Immature natural killer cell (primary cell): ENCODE measurements at places on chromosomes 2 and 18.

DNA sequence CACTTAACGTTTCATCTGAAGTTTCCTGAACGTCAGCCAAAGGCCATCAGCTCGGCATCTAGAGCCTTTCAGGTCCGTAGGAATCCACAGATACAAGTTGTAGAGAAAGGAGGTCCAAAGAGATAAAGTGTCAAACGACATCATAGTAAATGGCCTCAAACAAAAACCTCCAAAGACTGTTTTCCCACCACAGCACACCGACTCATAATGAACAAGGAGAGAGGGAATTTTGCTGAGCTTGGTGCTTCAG lies 150.3 kb downstream of the PXDN start:
- DNase-seq = no peak

GRCh38 chr2:167386694-167387093 lies 498.4 kb downstream of the XIRP2 start:
- no peak for DNase-seq

GRCh38 chr2:216235462-216235861 lies 126.3 kb downstream of the XRCC5 start:
- no peak for DNase-seq

DNA sequence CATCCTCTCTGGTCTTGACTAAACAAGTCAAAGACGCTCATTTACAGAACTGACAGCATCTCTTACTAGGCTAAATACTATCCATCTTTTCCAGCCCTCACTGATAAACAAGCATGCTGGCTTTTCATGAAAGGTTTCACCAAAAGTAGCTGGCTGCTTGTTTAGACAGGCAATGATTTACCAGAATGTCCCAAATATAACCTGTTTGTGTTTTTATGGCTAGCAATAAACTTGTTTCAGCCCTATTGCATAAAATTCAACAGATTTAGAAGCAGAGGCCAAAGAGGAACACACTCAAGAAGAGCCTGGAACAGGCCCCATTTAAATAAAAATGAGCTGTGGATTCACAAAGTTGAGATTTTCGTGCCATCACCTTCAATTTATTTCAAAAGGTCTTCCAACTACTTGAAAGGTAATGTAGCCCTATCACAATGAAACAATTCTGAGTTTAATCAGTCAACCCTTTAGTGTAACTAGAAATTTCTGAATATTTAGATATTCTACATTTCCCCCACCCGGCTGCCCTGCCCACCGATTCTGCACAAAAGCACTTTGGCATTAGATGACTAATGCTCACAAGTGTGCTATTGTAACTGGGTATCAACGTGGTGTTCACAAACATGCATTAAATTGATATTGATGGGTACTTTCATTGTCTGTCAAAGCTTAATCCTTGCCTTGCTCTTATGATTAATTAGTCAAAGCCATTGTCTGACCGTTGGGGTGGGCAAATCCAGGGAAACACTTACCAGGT lies 54.0 kb downstream of the ST6GAL2 start:
- DNase-seq = no peak

DNA sequence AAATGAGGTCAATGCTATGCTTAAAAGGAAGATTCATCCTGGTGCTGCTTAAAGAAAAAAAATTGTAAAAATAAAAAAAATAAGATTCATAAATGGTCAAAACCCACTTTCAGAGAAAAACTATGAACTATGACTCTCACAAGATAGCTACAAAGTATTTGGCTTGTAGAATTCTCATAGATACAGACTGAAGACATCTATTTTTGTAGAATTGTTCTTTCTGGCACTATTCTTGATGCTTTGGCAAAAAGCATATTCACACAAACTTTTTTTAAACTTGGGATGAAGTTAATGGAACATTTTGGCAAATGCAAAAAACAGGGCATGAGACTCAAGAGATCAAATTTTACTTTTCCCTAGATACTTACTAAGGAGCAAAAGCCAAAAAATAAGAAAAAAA lies 12.5 kb upstream of the ANKRD29 start:
- no peak for DNase-seq

DNA sequence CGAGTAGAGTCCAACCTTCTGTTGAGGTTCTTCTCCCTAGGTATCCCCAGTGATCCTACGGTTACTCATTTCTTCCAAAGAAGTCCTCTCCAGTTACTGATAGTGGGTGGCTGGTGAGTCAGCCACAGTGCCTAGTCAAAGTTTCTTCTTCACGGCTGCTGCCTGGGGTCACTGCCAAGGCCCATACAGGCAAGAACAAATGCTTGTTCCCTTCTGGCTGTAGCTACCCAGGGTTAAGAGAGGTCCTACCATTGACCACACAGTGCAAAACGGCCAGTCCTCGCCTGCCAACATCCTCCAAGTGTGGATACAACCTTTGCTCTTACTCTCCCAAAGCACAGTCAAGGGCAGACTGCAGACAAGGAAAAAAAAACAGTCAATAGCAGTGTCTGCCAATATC lies 2.9 kb upstream of the PTPN4 start:
- DNase-seq = no peak

GRCh38 chr18:43876286-43876685 lies 599.0 kb upstream of the SYT4 start:
- no peak for DNase-seq

DNA sequence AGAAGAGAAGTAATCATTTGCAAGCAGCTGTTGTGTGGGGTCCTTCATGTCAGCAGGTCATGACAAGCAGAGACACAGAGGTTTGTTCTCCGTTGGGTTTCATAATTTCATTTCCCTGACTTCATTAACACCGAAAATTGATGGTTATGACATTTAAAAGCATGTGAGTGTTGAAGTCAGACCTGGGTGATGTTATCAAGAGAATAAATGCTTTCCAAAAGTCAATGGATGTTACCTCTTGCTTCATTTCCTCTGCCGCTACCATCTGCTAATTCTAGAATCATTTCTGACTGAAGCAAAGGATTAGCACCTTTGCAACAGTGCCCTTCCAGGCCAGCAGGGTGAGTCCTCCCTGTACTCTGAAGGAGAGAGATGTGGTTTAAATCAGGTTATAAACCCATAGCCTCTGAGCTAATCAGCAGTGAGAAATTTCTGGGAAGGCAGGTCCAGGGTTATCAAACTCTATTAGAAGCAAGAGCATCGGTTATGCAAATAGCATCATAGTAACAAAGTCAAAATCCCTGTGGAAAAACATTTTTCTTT lies 446.2 kb downstream of the PIK3C3 start:
- no peak for DNase-seq

DNA sequence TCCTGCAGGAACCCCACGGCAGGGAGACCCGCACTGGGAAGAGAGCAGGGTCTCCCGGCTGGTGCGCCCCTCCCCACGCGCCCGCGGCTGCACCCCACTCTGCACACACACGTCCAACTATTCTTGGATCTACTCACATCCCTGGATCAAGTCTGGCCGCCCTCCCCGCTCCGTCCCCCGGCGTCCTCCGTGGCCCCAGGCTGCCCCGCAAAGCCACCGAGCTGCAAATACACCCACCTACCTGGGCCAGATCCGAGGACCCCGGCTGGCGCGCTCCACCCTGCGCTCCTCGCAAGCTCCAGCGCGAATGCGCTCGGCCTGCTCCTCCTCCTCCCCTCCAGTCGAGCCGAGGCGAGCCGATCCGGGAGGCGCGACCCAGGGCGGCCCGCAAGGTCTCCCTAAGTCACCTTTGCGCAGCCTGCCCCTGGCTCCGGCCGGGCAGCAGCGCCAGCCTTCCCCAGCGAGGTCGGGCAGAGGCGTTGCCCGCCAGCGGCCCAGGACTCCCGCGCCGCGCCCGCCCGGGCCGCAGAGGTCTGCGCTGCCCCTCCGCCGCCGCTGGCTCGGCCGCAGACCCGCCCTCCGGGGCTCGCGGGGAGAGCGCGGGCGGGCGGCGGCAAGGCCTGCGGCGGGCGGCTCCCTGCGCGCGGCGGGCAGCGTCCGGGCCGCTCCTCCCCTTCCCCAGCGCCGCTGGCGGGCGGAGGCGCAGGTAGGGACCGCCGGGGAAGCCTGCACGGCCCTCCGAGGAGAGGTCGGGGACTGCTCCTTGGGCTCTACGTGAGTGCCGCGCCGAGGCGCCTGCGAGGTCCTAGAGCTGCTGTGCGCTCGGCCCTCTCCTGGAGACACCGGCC lies 126.0 kb downstream of the OSBPL1A start:
- DNase-seq = no peak

- DNase-seq = no peak
These were observed 31.0 kb downstream of the CELF4 start for GRCh38 chr18:37534627-37535026.

GRCh38 chr2:24658531-24659202 lies 134.5 kb downstream of the PTRHD1 start:
- DNase-seq = no peak
